Cardiac muscle cell (in vitro differentiated cells and primary cell): ENCODE measurements at places on chromosomes 16 and 17. TPM values are rescaled to one million over a fixed set of nuclear protein-coding genes. Genes with fewer than 3 reads are reported as not detected.
A peak's percentile ranks its signal among the peaks of the same experiment; 100 is the strongest.

DNA sequence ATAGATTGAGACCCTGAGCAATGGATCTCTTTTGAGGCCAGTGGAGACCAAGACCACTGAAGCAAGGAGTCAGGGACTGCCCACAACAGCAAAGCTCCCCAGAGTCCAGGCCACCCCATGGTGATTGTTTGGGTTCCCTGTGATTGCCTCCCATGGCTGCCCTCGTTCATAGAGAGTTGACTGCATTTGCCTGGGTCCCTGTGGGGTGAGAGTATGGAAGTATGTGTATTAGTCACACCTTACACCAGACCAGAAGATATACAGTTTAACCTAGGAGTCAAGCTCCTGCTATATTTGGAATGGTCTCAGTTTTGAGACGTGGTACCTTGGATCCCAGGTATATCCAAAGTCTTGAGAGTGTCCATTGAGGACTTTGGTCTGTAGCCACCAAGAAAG is 20.2 kb downstream of the HLF start:
- DNase-seq, result no peak

GRCh38 chr16:3578610-3579551 is 1.7 kb upstream of the NLRC3 start:
- no peak for DNase-seq

The KRTAP16-1 gene
- polyA plus RNA-seq, result not detected in 2 replicates

The TEKT3 gene
- 1.2 TPM in 1 of 2 replicates, not detected in the other for polyA plus RNA-seq

DNA sequence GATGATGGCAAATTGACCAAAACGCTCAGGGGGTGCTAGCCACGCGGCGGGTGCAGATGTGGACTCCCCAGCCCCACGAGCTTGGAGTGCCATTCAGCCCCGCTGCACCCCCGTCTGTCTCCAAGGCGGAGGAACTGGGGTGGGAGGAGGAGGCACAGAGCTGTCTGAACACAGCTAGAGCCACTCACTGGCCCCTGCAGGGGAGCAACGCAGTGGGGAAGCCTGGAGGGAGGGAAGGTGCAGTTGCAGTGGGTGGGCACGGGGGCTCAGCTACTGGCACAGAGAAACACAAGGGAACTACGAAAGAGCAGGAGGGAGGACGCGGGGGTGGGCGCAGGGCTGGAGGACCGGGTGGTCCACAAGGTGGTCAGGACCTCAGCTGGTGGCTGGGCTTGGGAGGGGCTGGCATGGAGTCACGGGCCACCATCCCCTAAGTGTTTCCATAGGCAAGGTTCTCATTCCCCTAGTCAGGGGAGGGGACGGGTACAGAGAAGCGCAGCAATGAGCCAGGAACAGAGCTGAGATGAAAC is 46.3 kb upstream of the CDR2 start:
- no peak for DNase-seq

GRCh38 chr17:50184064-50184463 is 17.4 kb downstream of the COL1A1 start:
- DNase-seq, result peak; percentile 28

GRCh38 chr17:3935140-3935542 is 18.9 kb upstream of the P2RX1 start:
- peak; percentile 89 for DNase-seq

The CASKIN2 gene
- polyA plus RNA-seq, result 18.1 and 27.3 TPM in 2 replicates

The FOXC2 gene
- 3.7 and 10.5 TPM in 2 replicates for polyA plus RNA-seq

DNA sequence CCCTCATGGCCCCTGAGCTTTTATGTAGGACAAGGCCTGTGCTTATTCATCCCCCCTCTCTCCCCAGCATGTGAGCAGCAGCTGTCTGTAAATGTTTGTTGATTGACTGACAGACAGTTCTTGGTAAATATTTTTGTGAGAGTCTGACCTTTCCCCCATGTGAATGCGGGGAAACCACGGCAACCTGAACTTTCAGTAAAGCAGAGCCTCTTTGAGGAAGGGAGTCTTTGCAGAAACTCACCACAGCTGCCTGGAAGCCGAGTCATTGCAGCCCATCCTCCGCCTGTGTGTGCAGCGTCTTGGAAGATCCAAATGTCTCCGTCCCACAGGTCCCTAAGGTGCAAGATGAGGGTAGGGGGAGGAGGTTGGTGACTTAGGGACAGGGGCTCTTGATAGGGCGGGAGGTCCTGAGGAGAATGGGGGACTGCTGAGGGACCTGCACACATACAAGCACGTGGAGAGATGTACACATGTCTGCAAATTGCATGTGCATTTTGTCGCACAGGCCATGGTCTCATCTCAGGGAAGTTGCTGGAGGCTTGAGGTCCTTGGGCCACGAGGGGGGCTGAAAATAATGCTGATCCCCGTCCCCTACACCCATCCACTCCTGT is 23.0 kb upstream of the IL21R start:
- DNase-seq, result no peak

GRCh38 chr17:48558057-48558830 is 13.3 kb upstream of the HOXB2 start:
- no peak for DNase-seq

The CDH8 gene
- 7.4 and 7.9 TPM in 2 replicates for polyA plus RNA-seq

The HOXB4 gene
- polyA plus RNA-seq, result 5.4 TPM in 2 replicates

DNA sequence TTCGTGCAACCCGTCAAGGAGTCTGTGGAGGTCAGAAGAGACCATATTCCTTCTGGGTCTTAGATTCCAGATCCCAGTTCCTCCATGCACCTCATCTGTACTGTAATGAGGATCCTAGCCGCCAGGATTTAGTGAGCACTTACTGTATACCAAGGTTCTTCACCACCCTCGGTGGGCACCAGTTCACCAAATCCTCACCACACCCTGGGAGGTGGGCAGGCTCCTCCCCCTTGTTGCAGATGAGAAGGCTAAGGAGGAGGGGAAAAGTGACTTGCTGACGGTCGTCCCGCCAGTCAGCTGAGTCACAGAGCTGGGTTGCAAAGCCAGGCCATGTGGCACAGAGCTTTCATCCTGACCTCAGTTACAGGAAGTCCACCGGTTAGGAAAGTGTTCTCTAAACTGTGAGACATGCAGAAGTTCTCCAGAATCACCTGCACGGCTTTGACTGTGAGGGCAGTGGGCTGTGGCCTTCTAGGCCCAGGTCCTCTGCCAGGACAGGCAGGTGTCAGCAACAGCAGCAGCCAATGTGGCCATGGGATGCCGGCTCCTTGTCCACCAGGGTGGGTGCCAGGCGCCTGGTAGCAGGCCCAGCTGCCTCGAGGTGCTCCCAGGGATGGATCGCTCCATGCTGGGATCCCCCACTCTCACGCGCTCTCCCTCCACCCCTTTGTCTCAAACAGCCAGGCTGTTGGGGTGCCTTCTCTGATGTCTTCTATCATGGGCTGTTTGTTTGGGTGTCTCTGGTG is 240.3 kb upstream of the GSE1 start:
- peak; percentile 49 for DNase-seq

- DNase-seq, result no peak
Measured at GRCh38 chr17:6110088-6110487, 39.9 kb downstream of the WSCD1 start.

DNA sequence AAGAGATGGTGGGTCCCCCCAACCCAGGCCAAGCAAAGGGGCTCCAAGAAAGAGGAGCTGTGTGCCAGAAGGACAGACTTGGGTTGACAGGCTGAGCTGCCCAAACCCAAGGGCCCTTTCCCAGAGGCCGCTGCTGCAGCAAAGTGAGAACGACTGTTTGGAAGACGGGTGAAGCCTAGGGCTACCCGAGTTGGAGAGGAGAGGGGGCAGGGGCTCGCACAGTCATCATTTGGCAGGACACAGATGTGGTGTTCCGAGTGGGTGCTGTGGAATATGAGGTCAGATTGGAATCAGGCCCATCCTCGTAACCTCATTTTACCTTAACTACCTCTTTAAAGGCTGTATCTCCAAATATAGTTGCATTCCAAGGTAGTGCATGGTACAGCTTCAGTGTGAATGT is 5.3 kb upstream of the MFAP4 start:
- no peak for DNase-seq

- DNase-seq, result peak; percentile 13
Measured at GRCh38 chr17:59893676-59894100, 767 bp downstream of the RPS6KB1 start.
